Ovary (tissue), 10 donors: ENCODE measurements at places on chromosomes 2 and 18.

DNA sequence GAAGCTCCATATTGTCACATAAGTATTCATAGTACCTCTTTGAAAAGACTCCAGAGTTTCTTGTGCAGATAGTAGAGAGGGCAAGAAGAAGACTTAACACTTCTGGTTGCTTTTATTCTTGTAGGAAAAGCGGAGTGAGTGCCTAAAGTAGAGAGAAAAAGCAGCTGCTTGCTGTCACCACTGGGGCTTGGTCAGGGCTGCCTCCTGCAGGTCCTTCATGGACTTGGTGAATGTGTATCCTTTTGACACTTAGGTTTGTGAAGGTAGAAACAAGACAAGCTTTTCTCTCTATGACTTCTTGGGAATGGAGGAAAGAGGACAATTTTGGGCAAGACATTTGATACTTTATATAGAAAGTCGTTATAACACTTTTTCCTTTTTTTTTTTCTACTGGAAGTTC lies 312.8 kb upstream of the FANCL start:
- DNase-seq = no peak

DNA sequence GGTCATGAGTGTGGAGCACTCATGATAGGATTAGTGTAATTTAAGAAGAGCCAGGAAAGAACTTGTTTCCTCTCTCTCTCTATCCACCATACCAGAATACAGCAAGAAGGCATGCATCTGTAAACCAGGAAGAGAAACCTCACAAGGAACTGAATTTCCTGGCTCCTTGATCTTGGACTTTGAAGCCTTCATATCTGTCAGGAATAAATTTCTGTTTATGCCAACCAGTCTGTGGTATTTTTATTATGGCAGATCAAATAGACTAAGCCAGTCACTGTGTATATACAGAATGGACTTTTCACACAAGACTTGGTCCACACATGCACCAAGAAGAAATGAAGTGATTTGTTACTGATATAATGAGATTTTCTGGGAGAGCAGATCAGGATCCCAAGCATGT lies 930.1 kb upstream of the TMEFF2 start:
- no peak for DNase-seq

- no peak for DNase-seq
Observed at GRCh38 chr2:203619267-203619878, 84.3 kb upstream of the RAPH1 start.

GRCh38 chr2:106956416-106956815 lies 70.4 kb upstream of the ST6GAL2 start:
- no peak for DNase-seq

DNA sequence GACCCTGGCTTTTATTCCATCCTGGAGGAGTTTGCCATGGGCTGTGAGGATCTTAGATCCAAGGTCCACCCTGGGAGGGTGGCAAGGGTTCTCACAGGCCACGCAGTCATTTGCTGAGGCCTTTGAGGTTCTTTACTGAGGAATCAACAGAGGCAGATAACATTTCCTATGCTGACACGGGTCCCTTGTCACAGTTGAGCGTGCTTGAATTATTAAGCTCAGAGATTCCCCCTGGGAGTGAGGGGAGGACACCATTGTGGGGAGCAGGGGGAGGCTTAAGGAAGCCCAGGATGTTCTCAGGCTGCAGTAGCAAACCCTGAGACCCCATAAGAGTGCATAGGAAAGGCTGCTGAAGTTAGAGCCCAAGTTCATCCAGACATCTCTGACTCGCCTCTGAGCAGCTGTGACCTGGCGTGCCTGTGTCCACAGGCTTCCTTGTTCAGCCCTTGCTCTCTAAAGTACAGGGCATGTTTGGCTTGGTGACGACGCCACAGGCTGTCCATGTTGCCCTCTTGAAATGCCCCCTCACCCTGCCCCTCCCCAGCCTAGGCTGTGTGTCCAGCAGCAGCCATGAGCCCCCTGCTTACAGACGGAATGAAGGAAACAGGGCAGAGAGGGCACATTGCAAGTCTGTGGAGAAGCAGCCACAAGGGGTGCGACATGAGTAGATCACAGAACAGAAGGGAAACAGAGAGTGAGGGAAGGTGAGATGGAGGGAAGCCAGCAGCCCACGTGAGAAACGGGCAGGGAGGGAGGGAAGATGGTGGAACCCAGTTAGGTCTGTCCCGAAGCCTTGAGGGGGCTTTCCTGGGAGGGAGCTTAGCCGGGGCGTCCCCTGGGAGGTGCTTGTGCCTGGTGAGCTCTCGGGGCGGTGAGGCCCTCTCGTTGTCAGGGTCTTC lies 34.0 kb downstream of the NAPG start:
- no peak for DNase-seq

DNA sequence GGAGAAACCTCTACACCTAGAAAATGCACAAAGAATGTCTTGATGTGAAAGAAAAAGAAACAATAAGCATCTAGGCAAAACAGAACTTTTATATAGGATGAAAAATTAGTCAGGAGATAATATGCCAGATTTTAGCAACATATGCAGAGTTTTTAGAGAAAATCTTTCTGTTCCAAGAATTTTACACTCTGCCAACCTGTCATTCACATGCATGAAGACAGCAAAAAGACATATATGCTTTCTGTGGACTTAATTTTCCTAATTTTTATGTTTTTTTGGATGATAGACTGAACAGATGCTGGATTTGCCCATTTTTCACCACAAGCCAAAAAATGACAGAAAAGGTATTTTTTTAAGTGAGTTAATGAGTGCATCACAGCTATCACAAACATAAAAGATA lies 637.3 kb downstream of the TRIB2 start:
- no peak for DNase-seq

DNA sequence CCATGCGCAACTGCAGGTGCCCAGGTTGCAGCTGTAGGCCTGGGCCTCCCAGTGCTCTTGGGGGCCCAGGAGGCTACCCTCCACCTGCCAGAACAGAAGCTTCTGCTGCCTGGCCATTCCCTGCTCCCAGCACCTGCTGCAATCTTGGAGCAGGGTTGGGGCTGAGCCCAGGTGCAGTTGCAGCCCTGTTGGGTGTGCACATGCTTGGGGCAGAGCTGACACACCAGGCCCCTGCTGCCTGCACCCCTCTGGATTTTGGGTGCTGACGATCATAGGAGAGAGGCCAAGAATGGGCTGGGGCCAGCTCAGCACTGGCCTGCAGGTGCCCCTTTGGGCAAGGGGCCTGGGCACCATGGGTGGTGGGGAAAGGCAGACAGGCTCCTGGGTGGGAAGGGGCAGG lies 20.5 kb upstream of the SP140L start:
- no peak for DNase-seq

DNA sequence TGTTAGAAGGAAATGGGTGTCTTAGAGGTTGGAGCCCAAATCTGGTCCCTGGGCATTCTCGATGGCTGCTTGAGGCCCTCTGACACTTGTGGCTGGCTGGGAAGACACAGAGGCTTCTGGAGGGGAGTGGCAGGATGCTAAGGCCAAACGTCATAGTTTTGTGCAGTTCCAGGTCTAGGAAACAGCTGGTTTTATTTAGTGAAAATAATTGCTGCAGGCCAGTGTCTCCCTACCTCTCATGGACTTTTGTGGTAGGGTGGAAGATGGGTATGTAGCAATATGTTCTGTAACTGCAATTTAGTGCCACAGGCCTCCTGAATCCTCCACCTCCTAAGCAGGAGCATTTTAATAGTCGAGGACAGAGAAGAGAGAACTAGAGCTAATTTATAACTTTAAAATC lies 32.2 kb upstream of the SPRED2 start:
- no peak for DNase-seq

DNA sequence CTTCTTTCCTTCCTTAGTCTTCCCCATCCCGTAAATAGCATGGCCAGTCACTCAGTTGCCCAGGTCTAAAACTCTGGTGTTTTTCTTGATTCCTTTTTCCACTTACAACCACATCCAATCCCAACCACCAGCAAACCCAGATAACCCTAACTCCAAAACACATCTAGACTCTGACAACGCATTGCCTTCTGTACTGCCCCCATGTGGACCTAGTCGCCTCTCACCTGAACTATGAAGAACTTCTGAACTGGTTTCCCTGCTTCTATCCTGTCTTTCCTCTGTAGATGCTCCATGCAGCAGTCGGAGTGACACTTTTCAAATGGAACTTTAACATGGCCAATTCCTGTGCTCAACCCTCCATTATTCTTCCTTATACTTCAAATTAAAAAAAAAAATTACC lies 26.5 kb downstream of the ST6GAL2 start:
- no peak for DNase-seq

- DNase-seq = no peak
Observed at GRCh38 chr2:40431600-40431955, 20.3 kb downstream of the SLC8A1 start.
